ENCODE measurements at places on chromosomes 11 and 22.

DNA sequence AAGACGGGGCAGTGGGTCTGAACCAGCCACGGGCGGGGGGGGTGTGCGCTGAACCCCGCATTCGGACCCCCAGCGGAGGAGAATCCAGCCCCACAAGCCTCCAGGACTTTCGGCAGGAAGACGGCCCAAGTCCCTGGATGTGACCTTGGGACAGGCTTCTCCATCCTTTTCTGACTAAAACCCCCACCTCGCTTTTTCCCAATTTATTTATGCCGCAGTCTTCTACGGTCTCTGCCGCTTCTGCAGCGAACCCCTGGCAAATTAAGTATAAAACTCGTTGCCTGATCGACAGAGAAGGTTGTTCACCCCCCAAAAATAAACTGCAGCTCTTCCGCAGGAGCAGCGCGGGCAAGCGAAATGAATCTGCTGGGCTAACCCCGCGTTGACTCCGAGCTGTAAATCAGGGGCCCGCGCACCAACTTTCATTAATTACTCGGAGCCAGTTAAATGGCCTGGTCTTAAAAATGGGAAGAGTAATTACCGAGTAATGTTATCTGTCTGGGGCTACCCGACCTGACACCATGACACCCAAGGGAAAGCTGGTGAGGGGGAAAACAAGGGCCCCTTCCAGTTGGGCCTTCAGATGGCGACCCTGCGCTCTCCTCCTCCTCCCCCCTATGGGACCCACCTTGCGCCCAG is 6.6 kb downstream of the WT1 start:
- DNase-seq, result no peak

- peak; percentile 45 for DNase-seq
These were observed at the start of gene SLC29A2 for GRCh38 chr11:66371627-66372415. SLC29A2 (minus strand) TSS chr11:66371760; CDS start chr11:66371591, 169 bp downstream.

DNA sequence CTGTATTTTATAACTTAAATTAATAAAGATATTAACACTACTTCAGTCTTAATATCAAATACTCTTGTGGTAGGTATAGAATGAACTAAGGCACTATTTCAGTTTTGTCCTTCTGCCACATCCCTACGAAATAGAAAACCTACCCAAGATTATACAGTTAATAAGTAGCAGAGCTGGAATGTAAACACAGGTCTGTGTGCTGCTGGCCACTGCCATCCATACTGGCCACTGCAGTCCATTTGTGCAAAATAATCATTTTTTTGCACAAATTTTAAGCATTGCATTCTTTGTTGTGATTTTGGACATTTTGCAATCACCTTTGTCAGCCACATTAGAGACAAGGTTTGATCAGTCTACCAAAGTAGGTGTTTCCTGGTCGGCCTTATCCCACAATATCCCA is 91.9 kb downstream of the ME3 start:
- no peak for DNase-seq

- no peak for DNase-seq
These were observed 5.6 kb upstream of the KCTD17 start for GRCh38 chr22:37045958-37046357.

DNA sequence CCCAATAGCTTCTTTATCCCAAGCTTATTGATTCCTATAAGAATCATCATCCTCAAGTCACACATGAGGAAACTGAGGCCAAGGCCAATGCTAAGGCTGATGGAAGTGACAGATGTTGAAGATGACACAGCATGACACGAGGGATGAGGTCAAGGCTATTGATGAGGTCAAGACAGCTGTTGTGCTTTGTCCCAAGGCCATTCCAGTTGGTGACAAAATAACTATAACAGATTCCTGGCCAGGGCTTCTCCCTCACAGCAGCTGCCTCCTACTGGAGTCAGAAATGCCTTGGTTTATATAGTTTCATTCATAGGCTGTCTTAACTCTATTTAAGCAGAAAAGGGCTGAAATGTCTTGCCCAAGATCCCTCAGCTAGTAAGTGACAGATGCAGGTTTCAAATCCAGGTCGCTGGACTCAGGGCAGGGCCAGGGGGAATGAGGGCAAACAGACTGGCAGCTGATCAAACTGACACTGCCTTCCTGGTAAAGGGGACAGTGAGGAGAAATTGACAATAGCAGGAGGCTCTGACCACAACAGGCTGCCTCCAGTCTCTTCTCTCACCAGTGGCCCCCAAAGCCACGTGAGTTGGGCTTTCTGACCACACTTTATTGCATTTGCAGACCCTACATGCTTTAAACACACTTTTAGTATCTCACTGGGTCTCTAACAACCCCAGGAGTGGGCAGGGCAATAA is 16.5 kb downstream of the MIF start:
- no peak for DNase-seq

- DNase-seq, result no peak
These were observed at the start of gene CD3E for GRCh38 chr11:118304568-118305248. CD3E (plus strand) TSS chr11:118304730; CDS start chr11:118304953, 223 bp downstream.

GRCh38 chr11:117443266-117444186 is 115.9 kb downstream of the CEP164 start:
- peak; percentile 17 for DNase-seq

- no peak for DNase-seq
These were observed 93.1 kb upstream of the HORMAD2 start for GRCh38 chr22:29987137-29987536.

- DNase-seq, result no peak
These were observed 88.9 kb downstream of the RASSF10 start for GRCh38 chr11:13098063-13098462.

GRCh38 chr22:50045211-50046018 is 12.7 kb downstream of the TTLL8 start:
- DNase-seq, result no peak

DNA sequence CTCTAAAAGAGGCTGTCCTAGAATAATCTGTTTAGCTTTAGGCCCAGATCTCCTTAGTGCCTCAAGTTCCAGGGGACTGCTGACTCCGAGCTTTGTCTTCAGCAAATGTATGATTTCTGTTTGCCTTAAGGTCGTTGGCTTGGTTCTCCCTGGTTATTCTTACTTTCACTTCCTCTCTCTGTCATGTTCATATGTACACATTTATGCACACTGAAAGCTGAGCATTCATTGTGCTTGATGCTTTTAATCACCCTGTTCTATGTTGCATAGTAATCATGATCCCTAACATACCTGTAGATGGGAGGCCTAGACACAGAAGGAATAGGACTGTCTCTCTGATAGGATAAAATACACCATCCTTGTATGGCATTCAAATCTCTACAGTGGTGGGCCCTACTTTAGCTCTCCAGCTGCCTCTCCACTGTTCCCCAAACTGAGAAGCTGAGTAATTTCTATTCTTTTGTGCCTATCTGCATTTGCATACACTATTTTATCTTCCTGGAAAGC is 7.2 kb downstream of the PPFIBP2 start:
- DNase-seq, result no peak

DNA sequence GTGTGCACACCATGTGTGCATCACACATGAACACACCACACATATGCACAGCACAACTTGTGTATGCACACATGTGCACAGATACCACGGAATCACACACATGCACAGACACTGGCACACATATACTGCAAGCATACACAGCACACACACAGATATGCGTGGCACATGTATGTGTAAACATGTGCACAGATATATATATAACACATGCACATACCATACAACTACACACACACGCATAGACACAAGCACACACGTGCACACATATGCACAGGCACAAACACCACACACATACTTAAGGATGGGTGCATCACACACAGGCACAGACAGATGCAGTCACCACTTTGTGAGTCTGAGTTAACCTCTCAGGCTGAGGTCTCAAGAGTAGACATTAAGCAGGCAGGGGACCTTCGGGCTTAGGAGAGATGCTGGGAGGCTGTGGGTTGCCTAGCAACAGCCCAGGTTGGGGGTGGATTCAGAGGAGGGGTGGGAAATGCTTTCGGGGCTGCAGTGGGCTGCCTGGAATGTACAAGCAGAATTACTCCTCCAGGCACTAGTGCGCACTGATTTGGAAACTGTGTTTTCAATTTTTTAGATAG is 82.9 kb downstream of the MYO18B start:
- no peak for DNase-seq

- DNase-seq, result no peak
These were observed 104.5 kb downstream of the CHST1 start for GRCh38 chr11:45560913-45561281.

GRCh38 chr11:69640260-69640994 is 529 bp upstream of the CCND1 start:
- peak; percentile 60 for DNase-seq

DNA sequence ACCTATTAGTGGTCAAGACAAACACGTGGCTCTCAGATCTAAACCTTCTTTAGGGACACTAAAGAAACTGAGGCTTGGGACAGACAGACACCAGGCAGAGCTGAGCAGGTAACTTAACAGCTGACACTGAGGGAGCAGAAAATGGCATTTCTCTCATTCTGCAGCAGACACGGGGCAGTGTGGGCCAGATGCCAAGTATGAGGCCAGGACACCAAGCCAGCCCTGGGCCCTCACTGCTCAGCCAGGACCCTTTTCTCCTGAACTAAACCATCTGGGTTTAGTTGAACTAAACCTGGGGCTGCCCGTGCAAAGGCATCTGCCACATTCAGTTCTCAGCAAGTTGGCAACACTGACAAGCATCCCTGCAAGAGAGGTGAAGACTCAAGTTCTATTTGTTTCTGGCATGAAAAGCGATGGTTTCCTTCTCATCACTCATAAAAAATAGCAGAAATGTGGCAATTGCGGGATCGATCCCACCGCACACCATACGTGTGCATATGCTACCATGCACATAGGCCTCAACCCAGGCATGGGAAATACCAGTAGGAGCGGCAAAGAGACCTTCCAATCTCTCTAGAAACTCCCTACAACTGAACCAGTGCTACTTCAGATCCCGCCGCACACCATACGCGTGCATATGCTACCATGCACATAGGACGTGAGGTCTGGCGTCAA is 100.1 kb upstream of the BID start:
- no peak for DNase-seq

DNA sequence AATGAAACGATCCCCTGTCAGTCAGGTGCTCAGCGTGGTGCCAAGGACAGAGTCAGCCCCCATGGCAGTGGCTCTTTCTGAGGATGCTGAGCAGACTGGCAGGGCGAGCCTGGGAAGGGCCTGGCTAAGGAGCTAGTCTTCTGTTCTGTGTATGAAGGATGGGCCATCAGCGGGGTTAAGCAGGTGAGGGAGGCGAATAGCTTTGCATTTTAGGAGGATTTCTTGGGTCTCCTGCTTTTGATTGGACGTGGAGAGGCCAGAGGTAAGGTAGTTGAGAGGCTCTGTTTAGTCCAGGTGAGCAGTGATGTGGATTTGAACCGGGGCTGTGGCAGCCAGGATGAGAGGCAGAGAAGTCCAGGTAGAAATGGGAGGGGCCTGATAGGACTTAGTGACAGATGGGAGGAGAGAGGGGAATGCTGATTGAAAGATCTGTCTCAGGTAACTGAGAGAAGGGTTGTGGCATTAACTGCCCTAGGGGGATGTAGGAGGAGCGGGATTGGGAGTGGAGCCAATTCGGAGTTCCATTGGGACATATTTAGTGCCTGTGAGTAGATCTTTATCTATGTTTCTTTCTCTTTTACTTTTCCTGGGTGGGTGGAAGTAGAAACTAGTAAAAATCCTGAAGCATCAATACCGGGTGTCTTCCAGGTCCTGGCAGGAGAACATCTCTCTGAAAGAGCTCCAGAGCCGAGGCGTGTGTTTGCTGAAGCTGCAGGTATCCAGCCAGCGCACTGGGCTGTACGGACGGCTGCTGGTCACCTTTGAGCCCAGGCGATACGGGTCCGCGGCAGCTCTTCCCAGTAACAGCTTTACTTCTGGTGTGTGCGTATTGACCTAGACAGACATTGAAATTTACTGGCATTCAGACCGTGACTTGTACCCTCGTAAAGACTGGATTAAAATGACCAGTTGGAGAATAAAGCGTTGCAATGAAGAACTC is 2.0 kb downstream of the IGHMBP2 start:
- DNase-seq, result no peak

DNA sequence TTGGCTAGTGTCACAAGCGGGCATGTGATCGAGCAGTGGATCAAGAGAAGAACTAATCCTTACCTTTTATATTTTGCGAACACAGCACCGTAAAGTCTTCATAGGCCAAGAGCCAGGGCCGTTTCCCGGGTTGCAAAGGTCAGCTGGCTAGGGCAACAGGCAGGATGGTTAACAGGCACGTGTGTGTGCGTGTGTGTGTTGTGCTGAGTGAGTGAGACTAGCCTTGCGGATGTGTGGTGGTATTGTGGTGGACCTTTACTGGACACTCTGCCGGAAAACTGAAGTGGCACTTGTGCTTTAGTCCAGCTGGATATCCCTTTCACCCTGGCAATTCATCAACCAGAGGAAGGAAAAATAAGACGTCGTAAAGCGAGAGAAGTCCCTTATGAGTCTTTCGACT is 176.7 kb downstream of the BCR start:
- no peak for DNase-seq

GRCh38 chr22:30763815-30764673 is 69.4 kb downstream of the OSBP2 start:
- DNase-seq, result peak; percentile 70

GRCh38 chr11:78350646-78351165 is 66.9 kb downstream of the GAB2 start:
- DNase-seq, result no peak

GRCh38 chr22:36375071-36375980 is 12.4 kb downstream of the MYH9 start:
- no peak for DNase-seq

GRCh38 chr11:10484461-10485180 is 29.6 kb downstream of the AMPD3 start:
- DNase-seq, result no peak

DNA sequence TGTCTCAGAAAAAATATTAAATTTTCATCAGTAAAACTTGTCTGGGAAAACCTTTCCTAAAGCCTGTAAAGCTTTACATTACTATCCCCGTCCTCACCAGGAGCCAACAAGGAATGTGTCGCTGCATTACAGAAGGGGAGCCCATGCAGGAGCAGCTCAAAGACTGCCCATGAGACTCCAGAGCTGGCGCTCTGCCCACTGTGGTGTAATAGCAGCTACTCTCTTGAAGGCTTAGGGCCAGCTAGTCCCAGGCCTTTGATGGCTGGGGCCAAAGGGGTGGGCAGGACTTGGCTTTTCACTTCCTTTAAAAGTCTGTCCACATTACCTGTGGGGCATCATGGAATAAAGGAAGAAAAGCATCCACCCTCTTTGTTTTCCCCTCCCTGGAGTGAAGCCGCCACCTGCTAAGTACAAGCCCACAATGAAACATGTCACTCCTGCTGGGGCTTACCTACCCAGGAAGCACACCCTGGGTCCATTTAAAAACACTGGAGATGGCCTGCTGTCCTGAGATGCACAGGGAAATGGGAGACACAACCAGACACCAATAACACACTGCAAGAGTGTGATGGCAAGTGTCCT is 150.7 kb downstream of the ADAMTS15 start:
- DNase-seq, result no peak

DNA sequence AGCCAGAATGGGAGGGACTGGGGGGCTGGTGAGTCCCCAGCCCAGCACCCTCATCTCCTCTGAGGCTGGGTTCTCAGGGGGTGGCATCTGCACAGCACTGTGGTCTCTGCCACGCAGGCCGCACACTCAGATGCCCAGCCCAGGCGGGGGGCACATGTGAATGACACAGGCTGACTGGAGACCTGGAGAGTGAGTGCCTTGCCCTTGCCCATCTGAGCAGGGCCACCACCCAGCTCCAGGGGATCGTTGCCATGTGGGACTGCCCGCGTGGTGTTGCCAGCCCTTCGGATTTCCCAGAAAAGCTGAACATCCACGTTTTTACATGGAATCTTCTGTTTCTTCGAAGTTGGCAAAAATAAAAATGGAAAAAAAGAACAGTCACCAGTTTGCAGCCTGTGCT is 18.9 kb downstream of the PRDM11 start:
- DNase-seq, result no peak

- DNase-seq, result no peak
These were observed 44.7 kb downstream of the DNAJC24 start for GRCh38 chr11:31414338-31414737.
